ENCODE measurements at places on chromosomes 1 and 21.

DNA sequence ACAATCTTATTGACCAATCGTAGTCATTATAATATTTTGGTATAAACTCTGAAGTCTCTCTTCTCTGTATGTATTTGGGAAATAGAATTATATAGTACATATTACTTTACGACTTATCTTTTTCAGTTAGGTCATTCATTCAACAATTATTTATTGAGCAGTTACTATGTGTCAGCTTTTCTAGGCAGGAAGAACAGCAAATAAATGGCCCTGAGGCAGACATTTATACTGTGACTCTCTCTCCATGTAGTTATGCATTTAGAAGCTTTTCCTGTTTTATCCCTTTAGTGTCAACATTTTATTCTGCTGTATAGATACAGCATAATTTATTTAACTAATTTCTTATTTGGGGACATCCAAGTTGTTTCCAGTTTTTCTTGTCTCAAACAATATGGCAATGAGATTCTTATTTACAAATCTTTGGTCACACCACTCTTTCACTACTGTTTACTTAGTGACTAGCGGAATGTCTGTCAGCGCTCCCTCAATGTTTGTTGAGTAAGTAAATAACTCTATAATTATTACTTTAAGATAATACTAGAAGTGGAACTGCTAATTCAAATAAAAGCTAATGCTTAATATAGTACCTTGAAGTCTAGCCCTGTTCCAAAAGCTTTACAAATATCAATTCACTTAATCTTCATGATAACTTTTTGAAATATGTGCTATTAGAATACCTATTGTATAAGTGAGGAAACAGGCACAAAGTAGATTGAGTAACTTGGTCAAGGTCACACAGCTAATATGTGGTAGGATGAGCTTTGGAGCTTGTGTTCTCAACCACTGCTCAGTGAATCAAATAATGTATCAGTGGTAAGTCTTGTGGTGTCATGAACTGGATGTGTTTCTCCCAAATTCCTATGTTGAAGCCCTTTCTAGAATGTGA, 465.6 kb downstream of the SIPA1L2 start:
- peak; percentile 12 for DNase-seq

DNA sequence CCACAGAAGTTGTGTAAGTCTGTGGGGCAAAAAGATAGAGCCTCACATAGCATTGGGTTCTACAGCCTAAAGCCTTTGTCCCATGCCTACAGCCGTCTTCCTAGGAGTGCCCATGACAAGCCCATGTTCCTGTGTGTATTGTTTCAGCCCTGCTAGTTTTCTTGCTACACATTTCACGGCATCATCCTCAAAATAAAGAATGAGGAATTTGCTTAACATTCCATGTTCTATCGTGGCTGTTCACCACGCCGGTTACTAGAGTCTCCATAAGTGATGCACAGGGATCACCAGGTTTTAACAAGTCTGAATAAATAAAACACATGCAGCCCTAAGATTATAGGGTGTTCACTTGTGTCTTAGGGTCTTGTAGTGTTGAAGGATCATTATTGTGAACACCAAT, 87.4 kb upstream of the NGF start:
- no peak for DNase-seq

DNA sequence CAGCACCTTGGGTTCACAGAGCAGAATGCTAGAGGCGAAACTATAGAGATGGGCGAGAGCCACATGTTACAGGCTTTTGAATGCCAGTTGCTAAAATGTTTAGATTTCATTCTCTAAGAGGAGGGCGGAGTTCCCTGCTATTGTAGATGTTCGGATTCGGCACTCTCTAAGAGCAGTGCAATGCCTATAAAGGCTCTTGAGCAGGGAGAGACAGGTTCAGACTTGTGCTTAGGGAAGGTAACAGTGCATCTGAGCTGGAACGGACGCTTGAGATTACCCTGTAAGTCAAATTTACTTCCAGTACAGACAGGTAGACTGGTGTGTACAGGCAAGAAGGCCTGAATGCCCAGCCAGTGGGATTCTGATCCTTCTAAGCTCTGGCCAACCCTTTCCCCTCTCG, 15.3 kb downstream of the LURAP1 start:
- no peak for DNase-seq

- DNase-seq = no peak
These were observed 197.8 kb downstream of the MATN1 start for GRCh38 chr1:30525631-30525970.

GRCh38 chr1:211375146-211375818, 48.6 kb downstream of the TRAF5 start:
- DNase-seq = no peak

- no peak for DNase-seq
These were observed 23.2 kb downstream of the HIVEP3 start for GRCh38 chr1:41895552-41895951.

GRCh38 chr1:60911966-60912697, 170.2 kb upstream of the NFIA start:
- DNase-seq = no peak

DNA sequence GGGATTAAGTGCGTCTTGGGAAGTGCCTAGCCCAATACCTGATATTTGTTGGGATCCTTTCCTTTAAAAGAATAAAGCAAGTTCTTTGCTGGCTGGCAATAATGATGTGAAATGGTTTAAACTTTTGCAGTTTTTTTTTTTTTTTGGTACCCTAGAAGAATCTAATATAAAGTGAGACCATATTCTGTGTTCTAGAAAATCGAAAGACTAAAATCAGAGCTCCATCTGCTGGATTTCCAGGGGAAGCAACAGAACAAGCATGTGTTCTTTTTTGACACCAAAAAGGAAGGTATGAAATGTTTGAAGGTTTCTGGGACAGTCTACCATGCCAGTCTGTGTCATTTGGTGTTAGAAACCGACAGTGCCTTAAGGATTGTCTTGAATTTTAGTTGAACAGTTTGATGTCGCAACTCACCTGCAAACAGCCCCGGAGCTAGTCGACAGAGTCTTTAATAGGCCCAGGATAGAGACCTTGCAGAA, 6.4 kb downstream of the UTP11 start:
- DNase-seq = peak; percentile 53

- DNase-seq = no peak
These were observed 20.2 kb downstream of the ATP5PO start for GRCh38 chr21:33895356-33895755.

DNA sequence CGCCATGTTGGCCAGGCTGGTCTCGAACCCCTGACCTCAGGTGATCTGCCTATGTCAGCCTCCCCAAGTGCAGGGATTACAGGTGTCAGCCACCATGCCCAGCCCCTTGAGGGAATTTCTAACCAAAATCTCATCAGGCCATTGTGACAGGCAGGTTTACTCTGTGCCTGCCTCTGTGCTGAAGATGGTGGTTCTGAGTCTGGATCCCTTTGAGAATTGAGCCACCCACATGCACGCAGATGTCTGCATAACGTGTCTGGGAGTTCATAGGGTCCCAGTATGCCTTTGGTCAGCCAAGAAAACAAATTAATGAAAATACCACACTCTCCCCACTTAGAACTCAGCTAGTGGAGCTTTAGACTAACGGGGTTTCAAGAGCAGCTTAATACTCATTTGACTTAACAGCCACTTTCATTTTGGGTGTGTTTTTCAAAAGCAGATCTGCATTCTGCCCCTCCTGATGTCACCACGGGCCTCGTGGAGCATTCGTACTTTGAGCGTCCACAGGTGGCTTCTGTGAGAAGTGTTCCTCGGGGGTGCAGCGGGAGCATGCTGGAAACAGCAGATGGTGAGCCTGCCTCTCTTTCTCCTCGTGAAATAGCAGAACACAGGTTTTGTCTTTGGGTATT, 45.3 kb downstream of the DIP2A start:
- no peak for DNase-seq

DNA sequence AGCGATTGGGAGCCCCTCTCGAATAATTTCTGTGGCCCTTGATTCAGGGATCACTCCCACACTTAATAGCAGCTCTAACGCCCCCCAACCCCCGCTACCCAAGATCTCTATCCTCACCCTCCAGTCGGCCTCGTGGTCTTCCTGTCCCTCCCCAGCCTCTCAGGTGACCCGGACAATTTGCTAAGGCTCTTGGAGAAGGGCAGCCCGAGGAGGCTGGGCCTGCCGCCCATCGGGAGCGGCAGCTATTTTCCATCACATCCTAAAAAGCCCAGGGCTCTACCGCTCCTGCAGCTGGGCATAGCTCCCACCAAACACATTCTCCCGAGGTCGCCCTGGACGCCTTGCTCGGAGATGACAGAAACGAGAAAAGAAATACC, 12.0 kb upstream of the PHLDA3 start:
- no peak for DNase-seq

DNA sequence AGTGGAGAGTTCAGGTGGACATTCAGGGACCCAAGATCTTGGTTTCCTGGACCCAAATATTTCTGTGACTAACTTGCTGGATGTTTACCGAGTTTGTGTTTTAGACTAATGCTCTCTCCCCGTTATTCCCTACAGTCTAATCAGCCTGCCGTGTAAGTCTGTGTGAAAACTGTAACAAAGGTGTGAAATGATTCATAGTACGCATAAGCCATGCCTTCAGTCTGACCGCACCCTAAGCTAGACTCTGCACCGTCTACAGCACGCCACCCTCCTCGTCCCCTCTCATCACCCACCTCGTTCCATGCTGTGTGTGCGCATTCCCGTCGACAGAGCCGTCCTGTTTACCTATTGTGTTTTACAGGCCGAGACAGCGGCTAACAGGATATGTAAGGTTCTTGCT, 50.5 kb downstream of the ACTN2 start:
- DNase-seq = no peak

GRCh38 chr21:32803651-32804050, 32.1 kb upstream of the PAXBP1 start:
- DNase-seq = peak; percentile 48

- no peak for DNase-seq
These were observed 19.9 kb upstream of the SERPINC1 start for GRCh38 chr1:173937062-173937461.

GRCh38 chr1:39352881-39353280, 138.6 kb upstream of the BMP8A start:
- DNase-seq = peak; percentile 76

DNA sequence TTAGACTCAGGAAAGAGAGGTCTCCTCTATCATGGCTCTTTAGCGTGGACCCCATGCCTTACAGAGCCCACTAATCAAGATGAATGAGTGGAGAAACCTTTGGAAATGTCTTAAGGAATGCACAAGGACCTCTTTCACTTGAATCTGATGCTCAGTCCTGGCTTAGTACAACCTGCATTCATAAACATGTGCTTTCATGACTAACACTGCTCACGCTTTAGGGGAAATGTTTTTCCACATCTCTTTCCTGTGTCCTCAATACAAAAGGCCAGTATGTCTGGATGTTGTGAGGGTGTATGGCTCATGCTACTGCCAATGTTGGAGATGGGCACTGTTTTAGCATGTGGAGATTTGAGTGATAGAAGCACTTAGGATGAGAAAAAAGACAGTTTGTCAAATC, 14.2 kb upstream of the GNG12 start:
- no peak for DNase-seq

DNA sequence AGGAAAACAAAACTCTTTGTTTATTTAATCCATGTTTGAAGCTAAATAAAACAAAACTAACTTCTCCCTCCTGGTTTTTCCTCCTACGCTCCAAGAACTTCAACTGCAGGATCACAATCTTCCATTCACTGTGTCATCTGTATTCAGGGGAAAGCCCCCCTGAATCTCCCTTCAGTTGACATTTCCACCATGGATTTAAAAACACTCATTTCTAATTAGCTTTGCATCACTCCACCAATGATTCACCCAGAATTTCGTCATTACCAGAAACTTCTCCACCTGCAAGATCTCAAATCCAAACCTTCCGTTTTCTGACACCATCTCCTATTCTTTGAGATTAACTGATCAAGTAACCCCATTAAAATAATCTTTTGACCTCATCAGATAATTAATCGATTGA, 10.9 kb upstream of the RGS5 start:
- DNase-seq = no peak

- DNase-seq = no peak
These were observed 90.3 kb upstream of the NR5A2 start for GRCh38 chr1:199937161-199937560.

GRCh38 chr21:33894736-33895288, 20.8 kb downstream of the ATP5PO start:
- DNase-seq = peak; percentile 84

GRCh38 chr1:84427250-84428188, 29.2 kb downstream of the DNASE2B start:
- DNase-seq = no peak

- DNase-seq = no peak
These were observed 101.3 kb upstream of the KCNE2 start for GRCh38 chr21:34262469-34262845.

GRCh38 chr1:173150795-173151194, 56.3 kb downstream of the TNFSF4 start:
- no peak for DNase-seq

- DNase-seq = peak; percentile 53
These were observed at the start of gene MEX3A for GRCh38 chr1:156082309-156083091. MEX3A (minus strand) TSS chr1:156082465; CDS start chr1:156081998, 467 bp downstream.

DNA sequence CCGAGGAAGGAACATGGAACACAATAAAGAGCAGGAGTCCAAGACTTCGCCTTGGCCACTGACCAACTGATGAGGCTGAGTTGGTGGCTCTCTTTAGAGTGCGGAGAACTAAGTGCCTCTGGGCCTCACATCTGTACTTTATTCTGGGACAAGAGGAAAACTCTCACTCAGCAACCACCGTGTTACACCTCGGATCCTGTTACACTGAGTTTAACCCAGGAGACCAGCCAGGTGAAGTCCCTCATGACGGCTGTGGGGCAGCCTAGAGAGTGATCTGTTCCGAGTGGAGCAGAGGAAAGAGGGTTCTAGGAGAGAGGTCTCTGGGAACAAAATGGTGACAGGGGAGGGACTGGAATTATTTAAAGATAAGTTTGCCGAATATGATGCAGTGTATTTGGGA, 33.5 kb upstream of the AGL start:
- DNase-seq = no peak

DNA sequence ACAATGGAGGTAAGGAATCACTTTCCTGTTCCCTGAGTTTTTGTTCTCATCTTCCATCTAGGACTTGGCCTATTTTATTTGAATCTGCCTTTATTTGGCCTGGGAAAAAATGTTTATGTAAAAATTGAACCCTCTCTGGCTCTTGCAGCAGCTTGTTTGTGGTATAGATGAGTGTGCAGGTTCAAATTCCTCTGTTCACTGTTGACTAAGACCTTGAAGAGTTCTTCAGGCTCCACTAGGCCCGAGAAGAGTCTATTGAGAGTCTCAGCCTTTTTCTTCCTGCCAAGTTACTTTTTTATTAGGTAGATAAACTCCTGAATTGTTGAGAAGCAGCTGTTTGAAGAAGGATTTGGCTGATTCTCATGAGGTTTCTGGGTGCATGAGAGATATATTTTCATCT, 248.8 kb upstream of the ADGRL2 start:
- DNase-seq = no peak

DNA sequence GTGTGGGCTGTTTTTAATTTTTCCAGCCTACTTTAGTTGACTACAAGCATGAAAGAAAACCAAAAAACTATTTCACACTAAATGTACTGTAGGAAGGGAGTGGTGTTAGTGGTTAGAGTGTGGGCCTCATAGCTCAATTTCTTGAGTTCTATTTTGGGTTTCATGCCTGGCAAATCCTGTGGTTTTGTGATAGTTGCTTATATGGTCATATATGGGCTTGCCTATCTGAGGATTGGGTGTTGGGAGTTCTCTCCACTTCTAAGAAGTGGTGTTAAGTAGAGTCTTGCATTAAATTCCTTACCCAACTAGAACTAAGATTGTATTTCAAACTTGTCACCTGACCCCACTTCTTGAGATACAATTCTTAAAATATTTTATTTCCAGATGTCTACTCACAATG, 37.8 kb upstream of the COL11A1 start:
- DNase-seq = no peak

Measured in AG10803 (cell line).